ENCODE measurements at places on chromosomes 6 and 20. TPM values are rescaled to one million over a fixed set of nuclear protein-coding genes. Genes with fewer than 3 reads are reported as not detected.

SYNDIG1 gene
- 34.8 TPM for polyA plus RNA-seq

COX7A2 gene
- 2,071 TPM for polyA plus RNA-seq

RBM24 gene
- polyA plus RNA-seq = 177 TPM

C20orf96 gene
- polyA plus RNA-seq = 4.2 TPM

RBCK1 gene
- polyA plus RNA-seq = 48.0 TPM

TNNC2 gene
- polyA plus RNA-seq = 0.77 TPM

TFAP2A gene
- 0.57 TPM for polyA plus RNA-seq

LSM2 gene
- 27.0 TPM for polyA plus RNA-seq

AVP gene
- not detected for polyA plus RNA-seq

NKAIN4 gene
- polyA plus RNA-seq = not detected

THBD gene
- 17.5 TPM for polyA plus RNA-seq

EYS gene
- polyA plus RNA-seq = 0.02 TPM

ADGRF5 gene
- polyA plus RNA-seq = 23.9 TPM

ELOVL4 gene
- 0.61 TPM for polyA plus RNA-seq

WFDC12 gene
- not detected for polyA plus RNA-seq

KCNQ2 gene
- under 0.01 TPM for polyA plus RNA-seq

CALHM4 gene
- polyA plus RNA-seq = 0.20 TPM

HSD17B8 gene
- polyA plus RNA-seq = 16.9 TPM

MLN gene
- not detected for polyA plus RNA-seq

BCAS1 gene
- polyA plus RNA-seq = 0.18 TPM

KIF25 gene
- 0.25 TPM for polyA plus RNA-seq

POLR1C gene
- polyA plus RNA-seq = 13.9 TPM

TPX2 gene
- polyA plus RNA-seq = 0.41 TPM

SASH1 gene
- polyA plus RNA-seq = 14.1 TPM

KCNK17 gene
- polyA plus RNA-seq = 2.5 TPM

TSBP1 gene
- polyA plus RNA-seq = not detected

KHDRBS2 gene
- polyA plus RNA-seq = not detected

RAB5IF gene
- polyA plus RNA-seq = 74.3 TPM

EEF1A2 gene
- 952 TPM for polyA plus RNA-seq

TAP2 gene
- 11.2 TPM for polyA plus RNA-seq

PRSS16 gene
- polyA plus RNA-seq = 0.36 TPM

MAP3K7 gene
- polyA plus RNA-seq = 10.8 TPM

MOG gene
- polyA plus RNA-seq = 4.8 TPM

TRMT11 gene
- 12.7 TPM for polyA plus RNA-seq
